ENCODE measurements at places on chromosomes 1 and 21. TPM values are rescaled to one million over a fixed set of nuclear protein-coding genes. Genes with fewer than 3 reads are reported as not detected.
A peak's percentile ranks its signal among the peaks of the same experiment; 100 is the strongest.

The C1QTNF12 gene
- 0.27 TPM for polyA plus RNA-seq

DNA sequence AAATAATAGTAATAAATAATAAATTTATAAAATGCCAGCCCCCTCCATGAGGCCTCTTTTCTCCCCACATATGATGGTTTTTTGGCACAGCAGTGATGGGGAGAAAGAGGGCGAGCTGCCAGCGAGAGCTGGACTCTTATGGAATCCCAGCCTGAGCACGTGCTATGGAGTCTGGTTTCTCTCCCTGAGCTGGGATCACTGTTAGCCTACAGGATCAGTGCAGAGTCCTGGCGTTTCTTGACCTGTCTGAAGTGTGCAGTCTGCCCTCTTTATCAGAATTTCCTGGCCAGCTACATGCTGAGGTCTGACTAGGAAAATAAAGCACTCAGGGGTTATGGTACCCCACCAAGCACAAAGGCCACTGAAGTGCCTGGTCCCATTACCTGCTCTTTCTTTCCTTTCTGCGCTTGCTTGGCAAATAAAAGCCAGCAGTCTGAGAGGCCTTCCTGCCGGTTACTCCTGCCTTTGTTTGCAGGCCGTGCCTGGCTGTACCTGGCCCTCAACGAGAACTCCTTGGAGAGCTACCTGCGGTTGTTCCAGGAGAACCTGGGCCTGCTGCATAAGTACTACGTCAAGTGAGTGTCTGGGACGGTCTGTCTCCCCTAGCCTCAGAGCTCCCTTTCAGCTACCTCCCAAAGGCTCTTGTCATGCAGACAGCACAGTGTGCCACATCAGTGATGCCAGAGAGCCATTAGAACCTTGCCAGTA lies 18.5 kb upstream of the SLC25A34 start:
- peak; percentile 19 for DNase-seq

The C1orf115 gene
- polyA plus RNA-seq = 2.2 TPM

The CDC42SE1 gene
- 49.9 TPM for polyA plus RNA-seq

The DDAH1 gene
- polyA plus RNA-seq = 164 TPM

DNA sequence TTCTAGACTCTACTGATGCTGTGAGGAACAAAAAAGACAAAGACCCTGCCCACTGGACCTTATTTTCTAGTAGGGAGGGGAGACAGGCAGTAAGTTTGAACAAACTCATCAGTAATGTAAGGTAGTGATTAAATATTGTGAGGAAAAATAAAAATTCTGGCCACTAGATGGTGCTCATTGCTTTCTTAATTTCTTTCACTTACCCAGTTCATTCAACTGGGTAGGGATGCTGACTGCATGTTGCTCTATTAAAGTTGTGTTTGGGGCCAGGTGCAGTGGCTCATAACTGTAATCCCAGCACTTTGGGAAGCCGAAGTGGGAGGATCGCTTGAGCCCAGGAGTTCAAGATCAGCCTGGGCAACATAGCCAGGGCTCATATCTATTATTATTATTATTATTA lies 6.3 kb upstream of the KYAT3 start:
- peak; percentile 77 for DNase-seq
